Stimulated activated CD4-positive, alpha-beta T cell treated with anti-CD3 and anti-CD28 coated beads, Interleukin-4, amount 100 ng/mL, for 1 hour (primary cell): ENCODE measurements at places on chromosomes 13 and 19.
A peak's percentile ranks its signal among the peaks of the same experiment; 100 is the strongest.

DNA sequence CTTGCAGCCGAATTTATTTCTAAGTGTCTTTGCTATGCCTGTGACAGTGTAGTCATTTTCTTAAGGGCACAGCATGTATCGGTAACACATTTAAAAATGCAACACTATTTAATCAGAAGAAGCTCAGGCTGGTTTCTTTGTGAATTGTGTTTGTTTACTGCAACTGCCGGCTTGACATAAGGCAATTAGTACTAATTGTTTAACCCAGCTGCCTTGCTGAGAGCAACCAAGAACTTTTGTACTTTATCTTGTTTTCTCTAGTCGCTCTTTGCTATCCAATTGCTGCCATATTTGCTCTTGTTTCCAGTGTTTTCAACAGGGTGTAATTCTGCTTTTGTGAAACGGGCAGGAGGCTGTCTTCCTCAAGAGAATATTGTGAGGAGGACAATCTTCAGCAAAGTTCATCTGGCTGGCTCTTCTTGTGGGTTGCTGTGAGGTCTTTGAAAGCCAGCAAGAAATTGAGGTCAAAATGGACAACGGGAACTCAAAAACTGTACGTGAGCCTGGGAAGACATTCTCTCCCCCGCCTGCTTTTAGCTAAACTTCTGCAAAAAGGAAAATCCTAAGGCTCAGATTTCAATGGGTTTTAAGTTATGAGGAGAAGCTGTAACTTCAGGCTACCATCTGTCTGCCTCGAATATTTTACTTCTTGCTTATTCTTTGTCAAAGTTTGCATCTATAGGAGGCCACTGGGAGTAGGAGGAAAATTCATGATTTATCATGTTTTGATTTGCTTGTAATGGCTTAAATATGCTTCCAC, 75.8 kb upstream of the TSHZ3 start:
- no peak for DNase-seq

GRCh38 chr19:35712567-35713505, 5.0 kb upstream of the KMT2B start:
- DNase-seq, result peak; percentile 58

GRCh38 chr13:42594481-42595252, 20.7 kb downstream of the TNFSF11 start:
- DNase-seq, result peak; percentile 32

DNA sequence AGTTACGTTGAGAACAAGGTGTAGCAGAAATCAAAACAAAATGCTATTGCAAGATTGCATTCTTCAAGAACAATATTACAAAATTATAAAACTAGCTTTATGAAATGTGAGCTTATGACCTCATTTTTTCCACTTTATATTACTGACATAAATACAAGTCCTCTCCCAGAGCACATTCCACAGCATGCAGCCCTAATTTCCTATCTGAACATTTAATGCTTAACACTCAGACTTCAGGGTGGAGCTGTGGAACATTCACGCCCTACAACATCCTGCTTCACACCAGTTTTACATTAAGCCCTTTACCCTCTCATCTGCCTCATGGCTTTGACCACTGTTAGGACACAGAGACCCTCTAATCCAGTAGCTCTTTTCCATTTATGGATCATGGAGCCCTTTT, 65.5 kb downstream of the EPSTI1 start:
- no peak for DNase-seq

- peak; percentile 51 for DNase-seq
These were observed 16.1 kb upstream of the RASA3 start for GRCh38 chr13:114148521-114148855.

DNA sequence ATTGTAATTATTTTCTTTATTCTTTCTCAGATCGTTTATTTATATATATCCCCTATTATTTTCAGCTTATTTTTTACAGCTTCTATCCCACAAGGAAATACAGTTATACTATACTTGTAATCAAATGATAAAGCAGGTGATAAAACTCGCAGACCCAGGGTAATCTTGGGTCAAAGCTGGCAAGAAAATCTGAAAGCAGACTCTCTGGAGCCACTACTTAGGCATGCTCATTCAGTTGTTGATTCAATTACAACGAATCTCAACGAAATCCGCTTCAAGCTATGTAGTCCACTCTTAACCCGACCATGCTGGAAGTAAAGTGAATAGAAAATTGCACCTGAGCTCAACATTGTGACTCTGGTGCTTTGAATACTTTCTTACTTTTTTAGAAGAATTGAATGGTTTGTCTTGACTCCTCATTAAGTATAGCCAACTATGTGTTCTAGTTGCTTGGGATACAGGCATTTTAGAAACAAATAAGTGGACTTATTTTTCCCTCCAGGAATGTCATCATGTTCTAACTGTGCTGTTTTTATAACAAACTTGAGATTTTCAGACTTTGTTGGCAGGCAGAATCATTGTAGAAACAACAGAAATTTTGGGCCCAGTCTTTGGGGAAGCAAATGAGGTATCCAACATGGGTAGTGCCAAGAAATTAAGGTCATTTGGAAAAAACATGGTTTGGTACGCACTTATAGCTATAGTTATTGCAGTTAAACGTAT, 21.4 kb downstream of the ESD start:
- no peak for DNase-seq

GRCh38 chr13:109684084-109684823, 102.1 kb downstream of the IRS2 start:
- no peak for DNase-seq

- no peak for DNase-seq
These were observed 646.5 kb upstream of the SLITRK6 start for GRCh38 chr13:86445672-86446071.

GRCh38 chr13:42760951-42761350, 20.4 kb upstream of the FAM216B start:
- no peak for DNase-seq

DNA sequence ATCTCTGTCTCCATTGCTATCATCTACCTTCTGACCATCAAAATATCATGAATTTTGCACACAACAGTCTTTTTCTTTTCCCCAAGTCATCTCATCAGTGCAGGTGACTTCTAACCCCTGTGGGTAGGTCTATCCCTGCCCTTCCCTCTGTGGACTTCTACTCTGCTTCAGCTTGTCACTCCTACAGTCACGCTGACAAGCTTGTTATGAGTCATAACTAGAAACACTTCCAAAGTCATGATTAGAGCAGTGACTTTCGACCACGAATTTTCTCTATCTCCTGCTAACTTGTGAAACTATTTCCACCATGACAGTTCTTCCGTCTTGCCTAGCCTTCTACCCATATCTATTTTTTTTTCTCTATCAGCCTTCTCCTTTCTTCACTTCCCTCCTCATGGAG, 343.7 kb upstream of the ARGLU1 start:
- DNase-seq, result no peak

DNA sequence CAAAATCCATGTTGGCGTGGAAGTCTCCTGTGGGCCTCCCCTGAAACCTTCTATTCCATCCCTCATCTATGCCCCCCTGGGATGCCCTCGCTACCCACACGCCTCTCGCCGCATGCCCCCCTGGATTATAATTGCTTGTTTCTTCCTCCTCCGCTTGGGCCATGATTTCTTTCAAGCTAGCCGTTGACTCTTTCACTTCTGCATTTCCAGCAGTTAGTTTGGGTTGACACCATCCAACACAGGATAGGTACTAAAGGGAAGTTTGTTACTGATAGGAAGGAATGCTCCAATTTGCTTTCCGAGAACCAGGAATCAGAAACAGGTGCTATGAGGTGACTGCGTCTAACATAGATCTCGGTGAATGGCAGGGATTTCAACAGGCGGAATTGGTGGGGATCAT, 7.7 kb upstream of the SLC25A15 start:
- no peak for DNase-seq

DNA sequence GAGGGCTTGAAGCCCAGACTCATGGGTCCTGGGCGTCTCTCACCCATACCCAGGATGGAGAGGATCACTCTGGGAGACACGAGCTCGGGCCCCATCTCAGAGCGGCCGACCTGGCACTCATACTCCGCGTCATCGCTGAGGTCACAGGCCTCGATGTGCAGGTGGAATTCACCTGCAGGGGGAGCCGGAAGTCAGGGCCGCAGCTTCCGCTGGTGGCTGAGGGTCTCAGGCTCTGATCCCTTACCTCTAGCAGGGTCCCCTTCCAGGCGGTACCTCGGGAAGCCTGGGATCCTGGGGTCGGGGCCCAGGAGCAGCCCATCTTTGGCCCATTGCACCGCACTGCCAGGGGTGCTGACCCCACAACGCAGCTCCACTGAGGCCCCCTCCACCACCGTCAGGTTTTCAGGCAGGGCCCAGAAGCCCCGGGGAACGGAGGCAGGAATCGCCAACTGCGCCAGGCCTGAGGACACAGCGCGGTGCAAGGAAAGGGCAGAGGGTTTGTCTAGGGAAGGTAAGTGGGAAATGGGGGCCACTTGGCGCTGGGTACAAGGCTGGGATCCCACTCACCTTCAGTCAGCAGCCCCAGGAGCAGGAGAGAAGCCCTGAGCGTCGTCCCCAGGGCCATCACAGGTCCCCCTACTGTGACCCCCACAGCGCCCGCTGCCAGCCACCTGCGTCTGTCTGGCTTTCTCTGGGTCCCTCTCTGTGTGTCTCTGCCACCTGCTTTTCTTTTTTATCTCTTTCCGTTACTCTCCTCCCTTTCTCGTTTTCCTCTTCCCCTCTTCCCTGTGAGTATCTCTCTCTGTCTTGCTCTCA, 883 bp downstream of the NPHS1 start:
- no peak for DNase-seq

- DNase-seq, result no peak
These were observed 11.3 kb downstream of the ATP7B start for GRCh38 chr13:51999921-52000320.

GRCh38 chr19:28493884-28494283, 719.1 kb downstream of the UQCRFS1 start:
- no peak for DNase-seq

GRCh38 chr13:114059946-114060860, 72.2 kb downstream of the RASA3 start:
- DNase-seq, result no peak

- DNase-seq, result no peak
These were observed 2.0 kb upstream of the SRRM5 start for GRCh38 chr19:43609872-43610271.

- no peak for DNase-seq
These were observed 363.1 kb downstream of the EFNB2 start for GRCh38 chr13:106172176-106172905.

- peak; percentile 5 for DNase-seq
These were observed 213.3 kb upstream of the MIR17HG start for GRCh38 chr13:91133941-91134802.

DNA sequence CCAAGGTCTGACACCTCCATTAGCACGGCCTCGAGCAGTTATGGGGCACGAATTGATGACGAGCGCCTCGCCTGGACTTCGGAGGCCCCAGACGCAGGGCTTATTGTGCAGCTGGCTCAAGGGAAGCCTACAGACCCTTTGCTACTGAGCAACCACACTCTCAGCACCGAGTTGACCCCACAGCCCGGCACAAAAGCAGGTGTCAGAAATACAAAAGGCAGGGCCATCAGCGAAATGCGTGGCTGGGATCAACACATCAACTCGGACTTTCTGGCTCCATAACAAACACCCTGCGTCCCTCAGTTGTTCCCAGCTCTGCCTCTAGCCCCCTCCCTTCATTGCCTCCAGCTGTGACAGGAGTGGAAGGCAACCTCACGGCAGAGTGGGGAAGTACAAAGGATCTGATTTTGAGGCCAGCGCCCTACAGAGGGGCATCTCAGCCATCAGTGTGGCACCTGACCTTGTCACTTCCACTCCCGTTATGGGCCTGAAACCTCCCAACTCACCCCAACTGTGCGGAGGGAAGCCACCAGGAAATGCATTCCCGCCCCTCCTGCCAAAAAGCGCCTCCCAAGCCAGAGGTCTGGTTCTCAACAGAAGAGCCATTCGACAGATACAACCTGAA, 18.0 kb downstream of the PEPD start:
- DNase-seq, result no peak

DNA sequence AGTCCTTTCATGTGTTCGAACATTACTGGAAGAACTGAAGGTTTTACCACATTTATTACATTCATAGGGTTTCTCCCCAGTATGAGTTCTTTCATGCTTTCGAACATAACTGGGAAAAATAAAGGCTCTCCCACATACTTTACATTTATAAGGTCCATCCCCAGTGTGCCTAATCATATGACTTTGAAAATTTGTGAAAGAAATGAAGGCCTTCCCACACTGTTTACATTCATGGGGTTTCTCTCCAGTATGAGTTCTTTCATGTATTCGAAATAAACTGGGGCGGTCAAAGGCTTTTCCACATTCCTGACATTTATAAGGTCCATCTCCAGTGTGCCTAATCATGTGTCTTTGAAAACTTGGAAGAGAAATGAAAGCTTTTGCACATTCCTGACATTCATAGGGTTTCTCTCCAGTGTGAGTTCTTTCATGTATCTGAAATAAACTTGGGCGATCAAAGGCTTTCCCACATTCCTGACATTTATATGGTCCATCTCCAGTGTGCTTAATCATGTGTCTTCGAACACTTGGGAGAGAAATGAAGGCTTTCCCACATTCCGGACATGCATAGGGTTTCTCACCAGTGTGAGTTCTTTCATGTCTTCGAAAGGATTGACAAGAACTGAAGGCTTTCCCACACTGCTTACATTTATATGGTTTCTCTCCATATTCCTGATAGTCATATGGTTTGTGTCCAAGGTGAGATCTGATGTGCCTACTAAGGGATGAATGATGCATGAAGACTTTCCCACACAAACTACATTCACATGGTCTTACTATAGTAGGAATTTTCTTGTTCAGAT, 24.0 kb downstream of the ZNF564 start:
- DNase-seq, result no peak

DNA sequence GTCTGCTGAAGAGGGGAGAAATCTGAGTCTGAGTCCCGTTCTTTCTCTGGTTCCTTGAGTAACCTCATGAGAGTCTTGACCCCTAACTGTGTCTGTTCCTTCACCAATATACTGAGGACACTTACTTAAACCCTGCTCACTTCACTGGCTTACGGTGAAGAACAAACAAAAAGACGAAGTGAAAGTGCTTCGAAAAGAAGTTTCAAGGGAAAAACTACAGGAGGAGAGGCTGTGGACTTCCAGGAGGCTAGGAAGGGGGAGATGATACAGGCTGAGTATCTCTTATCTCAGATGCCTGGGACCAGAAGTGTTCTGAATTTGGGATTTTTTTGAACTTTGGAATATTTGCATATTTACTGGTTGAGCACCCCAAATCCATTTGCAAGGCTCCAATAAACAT, 6.1 kb downstream of the SMG9 start:
- no peak for DNase-seq

- no peak for DNase-seq
These were observed 459.4 kb upstream of the PCDH20 start for GRCh38 chr13:61874970-61875579.

GRCh38 chr13:90640976-90641375, 706.5 kb upstream of the MIR17HG start:
- DNase-seq, result no peak

- no peak for DNase-seq
These were observed 1.6 kb upstream of the CLEC11A start for GRCh38 chr19:50721441-50722137.
